SHP77 treated with DMSO at 0.1 percent for 48 hours (cell line): ENCODE measurements at places on chromosomes 5 and 9.

DNA sequence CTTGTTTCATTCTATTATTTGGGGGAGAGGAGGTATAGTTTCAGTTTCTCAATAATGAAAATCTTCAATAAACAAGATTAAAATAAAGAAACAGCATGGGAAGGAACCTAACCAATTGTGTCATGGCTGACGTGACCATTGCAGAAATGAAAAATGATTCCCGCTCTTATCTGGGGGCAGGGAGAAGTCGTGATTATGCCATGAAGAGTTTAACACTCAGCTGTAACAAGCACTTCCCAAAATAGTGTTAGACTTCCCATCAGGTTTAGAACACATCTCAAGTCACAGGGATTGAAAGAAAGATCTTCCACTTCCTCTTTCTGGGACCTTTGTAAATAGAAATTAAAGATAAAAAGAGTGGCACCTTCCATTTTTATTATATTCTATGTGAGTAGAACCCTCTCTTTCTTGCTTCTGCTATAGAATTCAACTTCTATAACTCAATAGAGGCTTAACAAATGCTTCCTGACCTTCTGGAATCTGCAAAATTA lies 122.2 kb downstream of the TRPM6 start:
- no peak for DNase-seq

GRCh38 chr9:7871977-7872730 lies 72.6 kb upstream of the DMAC1 start:
- no peak for DNase-seq

- DNase-seq, result no peak
Observed at GRCh38 chr5:84606784-84607183, 222.1 kb upstream of the EDIL3 start.

GRCh38 chr9:124784509-124784908 lies 7.6 kb downstream of the OLFML2A start:
- DNase-seq, result no peak
